ENCODE measurements at places on chromosomes 12 and 14. TPM values are rescaled to one million over a fixed set of nuclear protein-coding genes. Genes with fewer than 3 reads are reported as not detected.

Gene HOTAIR
- total RNA-seq, result not detected

GRCh38 chr12:77372026-77372425 is 306.7 kb upstream of the E2F7 start:
- no peaks in the 10 kb centered on the region for H3K4me1 ChIP-seq
- no peaks in the 10 kb centered on the region for H3K27me3 ChIP-seq
- H3K36me3 ChIP-seq, result no peaks in the 10 kb centered on the region
- H3K27ac ChIP-seq, result no peak overlapping the region
- DNase-seq, result no peak
- no peak overlapping the region for H3K4me3 ChIP-seq

Gene MSI1
- total RNA-seq, result not detected

Gene IL31
- total RNA-seq, result not detected

DNA sequence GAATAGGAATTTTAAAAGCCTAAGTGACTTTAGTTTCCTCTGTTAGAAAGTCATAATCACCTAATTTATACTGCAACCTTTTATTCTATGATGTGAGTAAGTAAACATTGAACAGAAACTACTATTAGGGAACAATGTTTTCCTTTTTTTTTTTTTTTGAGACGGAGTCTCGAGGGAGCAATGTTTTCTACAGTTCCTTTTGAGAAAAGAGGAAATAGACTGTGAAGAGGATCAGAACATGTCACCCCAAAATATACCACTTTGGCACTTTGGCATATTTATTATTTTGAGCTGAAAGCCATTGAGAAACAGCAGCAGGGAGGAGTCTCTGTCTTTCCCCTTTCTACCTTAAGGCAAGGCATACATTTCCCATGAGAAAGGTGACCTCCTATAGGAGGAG is 162.7 kb upstream of the CNOT2 start:
- H3K36me3 ChIP-seq, result no peaks in the 10 kb centered on the region
- H3K4me3 ChIP-seq, result no peak overlapping the region
- H3K27me3 ChIP-seq, result no peaks in the 10 kb centered on the region
- no peak overlapping the region for H3K27ac ChIP-seq

Data from CD4-positive, alpha-beta T cell (primary cell).